Jurkat, Clone E6-1 (cell line): ENCODE measurements at places on chromosomes 12 and 14.
A peak's percentile ranks its signal among the peaks of the same experiment; 100 is the strongest.

DNA sequence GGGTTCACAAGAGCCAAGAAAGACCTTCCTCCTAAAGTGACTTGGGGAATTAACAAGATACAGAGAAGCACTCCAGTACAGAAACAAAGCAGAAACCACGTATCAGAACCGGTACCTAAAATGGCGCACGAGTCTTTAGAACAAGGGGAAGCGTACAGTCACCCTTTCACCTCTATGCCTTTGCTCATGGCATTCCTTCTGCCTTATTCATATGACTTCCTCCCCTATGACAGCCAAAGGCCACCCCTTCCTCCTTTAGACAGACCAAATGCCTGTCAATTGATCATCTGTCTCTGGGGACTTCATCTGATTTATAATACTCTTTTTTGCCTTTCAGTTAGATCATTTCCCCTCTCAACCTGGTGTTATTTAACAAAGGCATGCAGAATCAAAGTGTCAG lies 89.5 kb upstream of the OSBPL8 start:
- no peak for DNase-seq

GRCh38 chr12:27585739-27586265 lies 61.8 kb downstream of the PPFIBP1 start:
- DNase-seq: no peak

- DNase-seq: no peak
Observed at GRCh38 chr12:116502141-116502725, 56.9 kb upstream of the MAP1LC3B2 start.

- no peak for DNase-seq
Observed at GRCh38 chr12:88308825-88309224, 166.7 kb downstream of the TMTC3 start.

- DNase-seq: no peak
Observed at GRCh38 chr14:88838015-88838414, 13.6 kb downstream of the TTC8 start.

GRCh38 chr12:48936379-48936979 lies 11.2 kb upstream of the FKBP11 start:
- peak; percentile 57 for DNase-seq

DNA sequence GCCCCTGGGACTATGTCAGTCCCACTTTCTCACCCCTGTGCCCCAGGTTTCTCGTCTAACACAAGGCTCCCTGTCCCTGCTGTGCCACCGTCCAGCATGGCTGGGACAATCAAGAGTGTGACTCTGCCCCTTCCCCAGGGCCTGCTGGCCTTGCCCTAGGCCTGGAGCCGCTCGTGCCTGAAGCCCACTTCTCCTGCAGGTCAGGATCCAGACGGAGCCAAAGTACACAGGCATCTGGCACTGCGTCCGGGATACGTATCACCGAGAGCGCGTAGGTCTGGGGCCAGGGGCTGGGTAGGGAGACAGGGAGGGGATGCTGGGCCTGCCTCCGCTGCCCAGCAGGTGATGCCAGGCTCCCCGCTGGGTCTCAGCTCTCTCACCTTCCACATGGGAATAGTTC lies 2.8 kb downstream of the SLC25A47 start:
- no peak for DNase-seq

- peak; percentile 11 for DNase-seq
Observed at GRCh38 chr14:89899917-89900663, 54.4 kb downstream of the EFCAB11 start.

DNA sequence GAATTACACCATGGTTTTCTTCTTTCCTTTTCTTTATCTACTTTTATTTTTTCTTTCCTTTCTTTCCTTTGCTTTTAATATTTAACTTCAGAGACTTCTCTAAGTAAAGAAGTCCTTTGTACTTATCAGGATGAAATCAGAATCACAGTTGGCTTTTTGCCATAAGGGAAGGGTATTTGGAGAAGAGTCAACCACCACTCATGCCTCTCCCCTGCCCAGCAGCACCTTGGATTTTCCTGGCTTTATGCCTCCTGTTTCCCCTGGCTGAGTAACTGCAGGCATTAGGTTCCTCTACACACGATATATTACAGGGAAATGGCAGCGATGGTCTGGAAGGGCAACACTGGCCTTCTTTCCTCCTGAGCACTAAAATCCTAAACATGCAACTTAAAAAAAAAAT lies 266.4 kb upstream of the CAND1 start:
- DNase-seq: no peak

GRCh38 chr12:108455706-108456105 lies 59.4 kb upstream of the FICD start:
- no peak for DNase-seq

- DNase-seq: peak; percentile 37
Observed at GRCh38 chr14:105093431-105094192, 28.4 kb upstream of the GPR132 start.

GRCh38 chr14:22836301-22837113 lies at the start of gene MMP14:
Gene MMP14, plus strand, starts transcription at chr14:22836585. Its CDS starts 233 bp downstream, at chr14:22836818.
- DNase-seq: no peak

DNA sequence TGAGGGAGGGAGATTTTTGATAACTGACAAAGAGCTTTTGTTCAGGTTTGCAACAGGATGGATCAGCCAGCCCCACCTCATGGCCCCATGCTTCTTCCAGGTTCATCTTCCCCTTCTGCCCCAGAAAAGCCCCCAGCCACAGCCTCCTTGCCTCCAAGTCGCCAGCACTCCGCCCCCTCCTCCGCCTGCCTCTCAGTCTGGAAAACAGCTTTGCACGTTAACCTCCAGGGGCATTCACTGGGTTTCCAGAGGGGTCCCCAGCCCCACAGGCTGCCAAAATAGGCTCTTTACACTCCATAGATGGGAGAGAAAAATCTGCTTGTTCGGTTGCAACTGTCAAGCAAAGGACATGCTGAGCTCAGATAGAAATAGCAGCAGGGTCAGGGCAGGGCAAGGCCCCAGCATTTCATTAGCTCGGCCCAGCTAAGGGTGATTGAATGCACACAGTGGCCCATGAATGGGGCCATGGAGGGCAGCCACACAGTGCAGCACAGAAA lies 253.6 kb downstream of the ZFP36L1 start:
- no peak for DNase-seq

- no peak for DNase-seq
Observed at GRCh38 chr12:40566271-40566670, 126.0 kb upstream of the CNTN1 start.

DNA sequence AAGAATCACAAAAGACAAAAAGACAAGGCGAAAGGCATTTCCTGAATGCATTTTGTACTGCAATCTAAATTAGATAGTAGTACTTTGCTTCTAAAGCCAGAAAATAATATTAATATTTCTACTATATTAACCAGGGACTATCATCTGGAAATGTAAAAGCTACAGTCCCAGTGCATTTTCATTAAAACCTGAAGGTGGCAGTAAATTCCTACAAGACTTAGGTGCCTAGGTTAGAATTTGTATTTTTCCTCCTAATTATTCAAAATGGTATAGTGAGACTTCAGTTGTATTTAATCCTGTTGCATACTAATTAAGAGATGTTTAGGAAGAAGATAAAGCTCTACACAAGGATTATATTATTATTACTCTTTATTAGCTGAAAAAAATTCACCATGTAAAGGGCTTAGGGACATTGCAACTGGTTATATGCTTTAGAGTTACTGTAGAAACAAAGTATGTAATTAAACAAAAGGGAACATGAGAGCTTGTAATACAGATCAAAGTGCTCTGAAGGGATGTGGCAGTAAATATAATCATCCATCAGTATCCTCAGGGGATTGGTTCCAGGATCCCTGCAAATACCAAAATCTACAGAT lies 53.6 kb downstream of the BRMS1L start:
- peak; percentile 10 for DNase-seq

DNA sequence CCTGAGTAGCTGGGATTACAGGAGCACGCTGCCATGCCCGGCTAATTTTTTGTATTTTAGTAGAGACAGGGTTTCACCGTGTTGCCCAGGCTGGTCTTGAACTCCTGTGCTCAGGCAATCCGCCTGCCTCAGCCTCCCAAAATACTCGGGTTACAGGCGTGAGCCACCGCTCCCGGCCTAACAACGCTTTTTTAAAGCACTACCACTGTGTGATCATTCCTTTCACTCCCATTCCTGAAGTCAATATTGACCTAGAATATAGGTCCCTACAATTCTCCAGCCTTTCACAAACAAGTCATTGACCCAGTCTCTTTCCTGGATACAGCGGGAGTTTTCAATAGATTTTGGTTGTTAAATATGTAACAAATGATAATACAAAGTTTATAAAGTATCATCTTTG lies 62.8 kb downstream of the KIF21A start:
- DNase-seq: no peak

- DNase-seq: no peak
Observed at GRCh38 chr14:57408037-57408436, 17.7 kb downstream of the NAA30 start.
